ENCODE measurements at places on chromosomes 6 and 20.

DNA sequence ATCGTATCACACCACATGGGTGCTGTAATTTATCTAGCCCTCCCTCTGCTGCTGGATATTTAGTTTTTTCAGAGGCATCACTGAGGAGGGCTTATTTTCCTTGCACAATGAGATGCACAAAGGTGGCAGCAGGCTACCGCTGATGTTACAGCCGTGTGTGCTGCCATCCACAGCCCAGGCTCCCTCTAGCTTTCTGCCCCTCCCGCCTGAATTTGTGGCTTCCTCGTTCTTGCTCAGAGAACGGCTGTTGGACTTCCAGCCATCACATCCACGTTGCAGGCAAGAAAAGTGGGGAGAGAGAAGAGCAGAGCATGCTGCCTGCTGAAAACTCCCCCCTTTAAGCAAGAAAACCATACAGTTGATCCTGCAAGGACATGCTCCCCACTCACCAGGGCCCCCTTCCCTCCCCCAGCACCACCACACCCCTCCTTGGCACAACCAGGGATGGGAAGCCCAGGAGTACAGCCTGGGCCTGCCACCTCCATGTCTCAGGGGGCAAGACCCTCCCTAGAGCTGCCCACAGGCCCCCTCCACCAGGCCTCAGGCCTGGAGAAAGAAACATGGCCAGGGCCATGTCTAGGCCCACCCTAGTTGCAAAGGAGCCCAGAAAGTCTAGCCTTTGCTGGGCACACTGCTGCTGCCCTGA, 102.6 kb downstream of the MRPL14 start:
- DNase-seq = no peak

- DNase-seq = no peak
Measured at GRCh38 chr20:40687384-40688128, 1.5 kb downstream of the MAFB start.

DNA sequence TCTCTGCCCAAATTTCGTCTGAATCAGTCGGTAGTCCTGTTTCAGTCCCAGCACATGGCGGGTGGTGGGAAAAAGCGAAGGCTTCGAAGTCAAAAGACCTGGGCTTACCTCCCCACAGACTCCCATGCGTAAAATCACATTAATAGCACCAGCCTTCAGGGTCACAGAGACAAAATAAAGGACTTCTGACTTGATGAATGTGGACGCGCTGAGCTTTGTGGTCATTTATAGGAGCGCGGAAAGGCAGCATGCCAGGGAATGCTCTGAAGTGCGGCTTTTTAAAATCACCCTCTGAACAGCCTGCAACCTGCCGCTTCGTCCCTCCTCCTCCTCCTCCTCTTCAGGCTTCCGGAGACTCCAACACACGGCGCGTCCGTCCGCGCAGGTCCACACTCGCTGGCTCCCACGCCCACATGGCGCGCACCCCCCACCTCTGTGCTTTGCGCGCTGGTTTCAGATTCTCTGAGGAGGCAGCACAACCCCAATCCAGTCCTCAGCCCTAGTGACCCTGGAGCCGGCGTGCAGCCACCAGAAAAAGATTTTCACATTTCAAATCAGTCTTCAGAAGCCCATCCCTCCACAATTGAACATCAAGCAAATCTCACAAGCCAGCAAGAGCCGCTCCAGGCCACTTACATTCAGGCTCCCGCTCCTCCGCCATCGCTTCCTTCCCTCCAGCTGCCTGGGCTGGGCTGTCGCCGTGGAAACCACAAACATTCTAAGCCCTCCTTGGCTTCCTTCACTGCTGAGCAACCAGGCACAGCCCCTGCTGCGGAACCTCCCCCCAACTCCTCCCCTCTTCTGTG, at the start of gene C6orf118:
Gene C6orf118 (minus strand): TSS at position 680 of the 806 bp plus-strand sequence. CDS start 19 bp downstream, at position 661.
- DNase-seq = peak; percentile 59

DNA sequence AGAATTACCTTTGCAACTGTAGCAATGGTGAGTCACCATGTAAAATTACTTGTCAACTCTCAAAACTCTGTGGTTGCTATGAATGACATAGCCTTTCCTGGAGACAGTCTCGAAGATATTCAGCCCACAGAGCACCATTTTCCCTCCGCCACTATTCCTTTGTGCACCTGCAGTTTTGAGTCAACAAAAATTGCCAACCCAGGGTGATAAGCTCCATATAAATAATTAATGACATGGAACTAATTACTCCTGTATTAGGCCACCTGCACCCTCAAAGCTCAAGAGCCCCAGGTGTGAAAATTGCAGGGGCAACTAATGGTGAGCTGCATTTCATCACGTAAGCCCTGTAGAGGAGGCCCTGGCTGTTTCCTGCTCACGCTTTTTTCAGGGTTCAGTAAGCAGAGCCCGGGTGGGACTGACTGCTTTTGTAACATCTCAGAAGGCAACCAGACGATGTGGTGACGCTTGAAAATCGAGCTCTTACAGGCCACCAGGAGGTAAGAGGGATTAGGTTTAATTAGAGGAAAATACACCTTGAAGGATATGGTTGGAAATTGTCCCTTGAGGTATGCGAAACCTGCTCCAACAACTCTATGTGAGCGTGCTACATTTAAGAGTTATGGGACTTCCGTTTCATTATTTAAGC, 70.8 kb downstream of the BMP2 start:
- peak; percentile 78 for DNase-seq

DNA sequence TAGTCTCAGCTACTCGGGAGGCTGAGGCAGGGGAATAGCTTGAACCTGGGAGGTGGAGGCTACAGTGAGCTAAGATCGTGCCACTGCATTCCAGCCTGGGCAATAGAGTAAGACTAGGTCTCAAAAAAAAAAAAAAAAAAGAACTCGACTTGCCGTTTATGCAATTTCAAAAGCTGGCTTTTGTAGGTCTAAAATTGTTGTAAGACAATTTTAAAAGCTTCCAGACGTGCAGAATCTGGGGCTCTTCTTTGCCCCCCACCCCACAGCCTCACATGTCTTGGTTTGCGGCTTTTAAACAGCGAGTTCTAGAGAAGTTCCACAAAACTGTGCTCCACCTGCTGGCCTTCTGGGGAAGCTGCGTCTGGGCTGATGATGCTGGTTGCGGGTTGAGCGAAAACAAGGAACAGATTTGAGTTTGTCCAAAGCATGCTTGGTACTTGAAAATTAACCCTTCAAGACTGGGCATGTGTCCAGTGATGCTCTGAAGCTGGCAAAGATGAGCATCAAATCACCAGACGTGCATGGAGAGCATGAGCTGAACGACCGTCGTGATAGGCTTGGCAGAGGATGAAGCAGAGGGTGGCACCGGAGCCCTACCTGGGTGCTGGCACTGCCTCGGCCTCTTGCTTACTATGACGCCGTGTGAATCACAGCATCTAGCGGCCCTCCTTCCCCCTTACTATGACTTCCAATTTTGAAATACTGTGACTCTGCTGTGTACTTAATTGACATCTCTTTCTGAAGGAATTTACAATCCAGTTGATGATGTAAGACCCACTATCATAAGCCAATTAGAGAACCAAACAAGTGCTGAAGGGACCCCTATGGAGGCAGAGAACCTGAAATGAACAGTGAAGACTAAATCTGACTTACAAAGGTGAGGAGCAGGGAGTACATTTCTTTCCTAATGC, 171.4 kb downstream of the GMPR start:
- DNase-seq = no peak

GRCh38 chr20:49937027-49937929, 1.1 kb downstream of the RNF114 start:
- no peak for DNase-seq

GRCh38 chr6:116572162-116572561, 858 bp downstream of the RWDD1 start:
- DNase-seq = no peak

DNA sequence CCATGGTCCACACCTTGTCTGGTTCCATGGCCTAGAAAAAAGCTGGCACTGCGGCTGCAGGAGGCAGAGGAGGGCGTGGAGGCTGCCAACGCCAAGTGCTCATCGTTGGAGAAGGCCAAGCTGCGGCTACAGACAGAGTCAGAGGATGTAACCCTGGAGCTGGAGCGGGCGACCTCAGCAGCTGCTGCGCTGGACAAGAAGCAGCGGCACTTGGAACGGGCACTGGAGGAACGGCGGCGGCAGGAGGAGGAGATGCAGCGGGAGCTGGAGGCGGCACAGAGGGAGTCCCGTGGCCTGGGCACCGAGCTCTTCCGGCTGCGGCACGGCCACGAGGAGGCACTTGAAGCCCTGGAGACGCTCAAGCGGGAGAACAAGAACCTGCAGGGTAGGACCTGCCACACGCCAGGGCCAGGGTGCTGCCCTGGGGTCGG, 43.4 kb downstream of the MYH7B start:
- no peak for DNase-seq

- no peak for DNase-seq
Measured at GRCh38 chr6:150866147-150866990, 867 bp downstream of the MTHFD1L start.

GRCh38 chr20:37615340-37616109, 78.3 kb upstream of the CTNNBL1 start:
- DNase-seq = no peak

DNA sequence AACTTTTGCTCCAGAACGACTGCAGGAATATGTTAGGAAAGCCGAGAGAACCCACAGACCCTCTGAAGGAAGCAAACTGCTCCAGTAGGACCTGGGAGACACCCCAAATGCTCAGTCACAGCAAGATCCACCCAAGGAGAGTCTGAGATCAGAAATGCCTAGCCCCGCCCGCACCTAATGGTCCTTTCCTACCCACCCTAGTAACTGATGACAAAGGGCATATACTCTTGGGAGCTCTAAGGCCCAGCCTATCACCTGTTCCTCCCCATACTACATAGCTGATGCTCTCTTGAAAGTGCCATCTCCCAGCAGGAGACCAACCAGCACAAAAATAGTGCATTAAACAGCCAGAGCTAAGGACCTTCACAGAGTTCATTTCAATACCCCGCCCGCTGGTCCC, 67.6 kb downstream of the CD2AP start:
- no peak for DNase-seq

DNA sequence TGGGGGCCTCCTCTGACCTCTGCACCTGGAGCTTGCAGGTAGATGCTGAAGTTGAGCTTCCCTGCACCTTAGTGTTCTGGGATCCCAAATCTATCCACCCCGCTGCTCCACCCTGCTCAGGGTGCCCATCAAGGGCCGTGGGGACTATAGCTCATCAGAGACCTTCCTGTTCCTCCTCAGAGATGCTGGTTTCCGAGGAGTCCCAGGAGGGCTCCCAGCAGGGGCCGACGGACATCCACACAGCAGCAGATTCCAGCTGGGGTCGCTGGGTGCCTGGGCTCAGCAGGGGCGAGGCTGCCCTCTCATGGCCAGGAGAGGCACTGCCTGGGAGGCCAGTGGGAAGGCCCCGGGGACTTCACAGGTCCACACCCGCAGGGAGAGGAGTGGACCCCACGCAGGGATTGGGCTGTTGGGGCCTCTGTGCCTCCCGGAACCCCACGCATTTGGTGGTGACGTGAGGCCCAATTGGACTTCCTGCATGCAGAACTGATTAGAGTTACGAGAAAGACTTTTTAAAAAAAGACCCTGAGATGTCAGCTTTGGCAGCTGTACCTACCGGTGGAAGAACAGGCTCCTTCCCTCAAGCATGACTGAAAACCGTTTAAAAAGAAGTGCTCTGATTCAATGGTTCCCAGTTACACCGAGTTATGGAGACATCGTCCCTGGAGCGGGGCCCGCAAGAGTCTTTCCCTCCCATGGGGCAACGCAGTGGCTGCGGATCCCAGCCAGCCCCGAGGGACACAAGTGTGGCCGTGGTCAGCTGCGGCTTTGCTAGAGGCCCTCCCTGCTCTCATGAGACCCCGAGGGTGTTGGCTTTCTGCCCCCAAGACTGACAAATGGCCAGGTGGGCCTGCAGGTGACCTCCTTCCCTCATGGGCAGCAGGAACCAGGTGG, 25.3 kb upstream of the SLCO4A1 start:
- DNase-seq = no peak

DNA sequence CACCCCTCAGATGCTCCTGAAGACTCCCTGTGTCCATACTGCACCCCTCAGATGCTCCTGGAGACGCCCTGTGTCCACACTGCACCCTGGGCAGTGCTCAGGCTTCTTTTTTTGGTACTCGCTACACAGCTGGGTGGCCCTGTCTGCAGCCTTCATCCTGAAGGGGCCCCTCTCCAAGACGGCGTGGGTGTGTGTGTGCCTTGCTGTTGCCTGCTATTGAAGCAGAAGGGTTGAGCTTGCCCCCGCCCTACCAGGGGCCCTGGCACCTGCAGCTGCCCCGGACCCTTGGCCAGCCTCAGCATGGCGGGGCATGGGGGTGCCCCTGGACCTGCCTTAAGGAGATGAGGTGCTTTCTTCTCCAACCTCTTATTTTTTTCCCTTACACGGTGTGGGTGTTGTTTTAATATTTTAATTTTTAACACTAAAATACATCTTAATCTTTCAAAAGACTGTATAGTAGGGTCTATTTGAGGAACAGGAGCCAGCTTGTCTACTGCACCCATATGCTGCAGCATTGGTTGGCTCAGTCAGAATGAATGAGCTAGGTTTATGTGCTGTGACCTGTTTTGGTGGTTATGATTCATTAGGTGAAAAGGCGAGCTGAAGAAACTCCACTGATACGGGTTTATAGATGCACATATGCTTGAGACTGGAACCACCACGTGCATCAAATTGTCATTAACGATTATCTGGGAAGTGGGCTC, 135.9 kb downstream of the AGPAT4 start:
- DNase-seq = no peak

- no peak for DNase-seq
Measured at GRCh38 chr6:19869464-19869863, 32.3 kb downstream of the ID4 start.

GRCh38 chr6:106579281-106579680, 50.0 kb downstream of the RTN4IP1 start:
- no peak for DNase-seq

DNA sequence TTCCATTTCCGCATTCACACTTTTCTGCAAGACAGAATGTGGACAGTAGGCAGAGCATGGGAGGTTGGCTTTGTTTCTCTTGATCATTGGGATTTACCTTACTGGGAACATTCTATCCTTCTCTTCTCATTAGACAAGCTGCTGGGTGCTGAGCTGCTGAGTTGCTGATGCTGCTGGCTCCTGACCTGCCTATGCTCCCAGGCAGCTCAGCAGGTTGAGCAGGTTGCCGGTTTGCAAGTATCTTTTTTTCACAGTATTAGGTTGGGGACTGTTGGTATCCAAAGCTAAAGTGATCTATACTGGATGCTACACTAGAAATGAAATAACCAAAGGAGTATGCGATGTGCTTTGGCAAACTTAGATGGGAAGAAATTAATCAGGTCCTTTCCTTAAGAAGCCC, 23.7 kb upstream of the ADGRF4 start:
- no peak for DNase-seq

- DNase-seq = no peak
Measured at GRCh38 chr6:97669191-97670031, 386.4 kb upstream of the MMS22L start.

Measured in kidney epithelial cell (primary cell).